ENCODE measurements at places on chromosomes 2 and 18. TPM values are rescaled to one million over a fixed set of nuclear protein-coding genes. Genes with fewer than 3 reads are reported as not detected.

BBS5 gene
- 2.2 TPM for total RNA-seq

HOXD4 gene
- total RNA-seq: not detected

OTOF gene
- total RNA-seq: 14.4 TPM

SCN1A gene
- not detected for total RNA-seq

NXPH2 gene
- total RNA-seq: not detected

OBSL1 gene
- total RNA-seq: 0.25 TPM

NEU2 gene
- not detected for total RNA-seq

Measured in T-helper 1 cell treated with Interleukin-12 subunit alpha and Interleukin-12 subunit beta and Interleukin-4 antibody, amounts not matched to agents 30 ng/mL and 1 ng/mL, for 36 hours (primary cell).